ENCODE measurements at places on chromosomes 5 and 9. TPM values are rescaled to one million over a fixed set of nuclear protein-coding genes. Genes with fewer than 3 reads are reported as not detected.

GRCh38 chr5:177232761-177233160, 70.8 kb downstream of the RAB24 start:
- no peak for ATAC-seq

DNA sequence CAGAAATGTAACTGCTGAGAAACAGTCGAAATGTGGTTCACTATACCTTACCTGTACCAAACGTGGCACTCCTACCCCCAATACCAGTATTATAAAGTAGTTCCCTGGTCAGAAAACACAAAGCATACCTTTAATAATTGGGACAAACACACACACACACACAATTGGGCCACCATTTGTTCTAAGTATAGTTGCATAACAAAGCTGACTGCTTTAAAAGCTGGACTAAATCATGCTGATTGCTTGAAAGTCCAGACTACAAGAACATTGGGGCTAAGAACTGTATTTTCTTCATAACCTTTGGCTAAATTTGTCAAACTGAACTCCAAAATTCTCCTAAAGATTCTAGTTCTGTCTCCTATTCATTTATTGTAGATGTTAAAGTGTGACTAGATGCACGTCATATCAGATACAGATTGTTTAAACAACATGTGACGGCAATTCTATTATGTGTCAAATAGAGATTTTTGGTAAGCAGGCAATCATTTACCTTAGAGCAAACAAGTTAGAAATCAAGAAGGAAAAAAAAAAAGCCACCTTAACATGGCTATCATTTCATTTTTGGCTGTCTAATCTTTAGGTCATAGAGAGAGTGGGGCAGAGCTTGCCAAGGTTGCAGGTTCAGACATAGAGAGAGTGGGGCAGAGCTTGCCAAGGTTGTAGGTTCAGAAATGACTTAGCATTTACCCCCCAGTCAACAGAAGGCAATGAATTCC, 265.1 kb downstream of the ARL15 start:
- no peak for ATAC-seq

DNA sequence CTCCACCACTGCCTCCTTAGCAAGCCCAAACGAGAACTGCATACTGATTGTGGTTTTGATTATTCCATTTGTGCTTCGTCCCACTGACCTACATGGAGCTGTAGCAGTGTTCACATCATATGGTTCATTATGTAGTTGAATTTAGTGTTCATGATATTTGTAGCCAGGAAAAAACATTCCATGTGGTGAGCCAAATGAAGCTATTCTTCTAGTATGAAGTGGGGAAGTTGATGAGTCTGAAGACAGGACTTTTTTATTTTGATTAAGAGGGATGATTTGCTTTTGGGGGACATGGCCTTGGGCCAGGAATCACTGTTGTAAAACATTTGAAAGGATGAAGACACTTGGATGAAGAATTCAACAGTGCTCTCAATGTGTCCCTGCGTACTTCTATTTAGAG, 192.9 kb upstream of the SLC27A6 start:
- ATAC-seq = no peak

GRCh38 chr5:13658761-13659160, 285.7 kb downstream of the DNAH5 start:
- ATAC-seq = no peak

DNA sequence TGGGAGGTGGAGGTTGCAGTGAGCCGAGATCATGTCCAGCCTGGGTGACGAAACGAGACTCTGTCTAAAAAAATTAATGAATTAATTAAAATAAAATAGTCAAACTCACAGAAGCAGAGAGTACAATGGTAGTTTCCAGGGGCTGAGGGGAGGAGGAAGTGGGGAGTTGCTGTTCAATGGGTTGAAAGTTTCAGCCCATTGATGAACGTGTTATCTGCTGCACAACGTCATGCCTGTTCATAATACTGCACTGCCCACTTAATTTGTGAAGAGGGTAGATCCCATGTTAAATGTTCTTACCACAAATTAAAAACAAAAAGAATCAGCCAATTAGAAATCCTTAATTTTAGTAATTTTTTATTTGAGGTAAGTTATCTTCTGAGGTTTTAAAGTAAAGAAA, 16.4 kb upstream of the RUFY1 start:
- ATAC-seq = no peak

ZNF483 gene
- 10.8 TPM for total RNA-seq

- peak; percentile 61 for ATAC-seq
Measured at GRCh38 chr9:130824643-130825350, 10.3 kb upstream of the ABL1 start.

DNA sequence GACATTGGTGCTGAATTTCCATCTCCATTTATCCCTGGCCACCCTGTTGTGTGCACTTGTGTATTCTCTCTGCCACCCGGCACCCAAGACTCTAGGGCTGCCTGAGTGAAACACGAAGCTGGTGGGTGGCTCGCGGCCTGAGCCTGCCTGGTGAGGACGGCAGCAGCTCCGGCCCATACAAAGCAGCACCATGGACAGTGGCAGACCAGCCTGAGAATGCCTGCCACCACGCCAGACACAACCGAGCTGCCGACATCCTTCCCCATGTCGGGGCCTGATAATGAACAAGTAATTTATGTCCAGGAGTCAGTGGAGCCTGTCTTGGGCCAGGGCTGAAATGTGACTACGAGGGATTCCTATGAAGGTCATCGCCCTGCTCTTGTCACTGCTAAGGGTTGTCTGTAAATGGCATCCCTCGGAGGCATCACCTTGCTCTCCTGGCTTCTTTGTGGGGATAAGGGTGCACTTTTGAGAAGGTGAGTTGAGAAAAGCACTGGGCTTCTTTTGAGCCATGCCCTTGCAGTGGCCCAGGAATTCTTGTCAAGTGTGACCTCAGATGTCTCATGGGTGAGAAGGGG, 175.7 kb downstream of the MELK start:
- ATAC-seq = no peak

GRCh38 chr9:120625222-120625621, 45.3 kb upstream of the CDK5RAP2 start:
- no peak for ATAC-seq

LAMC3 gene
- total RNA-seq = under 0.01 TPM

C5orf58 gene
- total RNA-seq = not detected

GRCh38 chr5:160968480-160968879, 116.5 kb upstream of the ATP10B start:
- no peak for ATAC-seq

- ATAC-seq = no peak
Measured at GRCh38 chr5:112914584-112914983, 7.4 kb downstream of the REEP5 start.

DNA sequence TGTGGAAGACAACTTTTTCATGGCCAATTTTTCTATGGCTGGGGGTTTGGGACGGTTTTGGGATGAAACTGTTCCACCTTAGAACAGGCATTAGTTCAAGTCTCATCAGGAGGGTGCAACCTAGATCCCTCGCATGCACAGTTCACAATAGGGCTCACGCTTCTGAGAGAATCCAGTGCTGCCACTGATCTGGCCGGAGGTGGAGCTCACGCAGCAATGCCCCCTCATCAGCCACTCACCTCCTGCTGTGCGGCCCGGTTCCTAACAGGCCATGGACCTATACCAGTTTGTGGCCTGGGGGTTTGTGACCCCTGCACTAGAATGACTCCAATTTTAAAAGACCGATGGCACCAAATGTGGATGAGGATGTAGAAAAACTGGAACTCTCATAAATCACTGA, 127.2 kb upstream of the IER5L start:
- no peak for ATAC-seq

GRCh38 chr5:83377131-83377865, 94.2 kb upstream of the VCAN start:
- ATAC-seq = peak; percentile 74

PCDHGC5 gene
- total RNA-seq = 2.2 TPM

MEF2C gene
- total RNA-seq = 31.4 TPM

DNA sequence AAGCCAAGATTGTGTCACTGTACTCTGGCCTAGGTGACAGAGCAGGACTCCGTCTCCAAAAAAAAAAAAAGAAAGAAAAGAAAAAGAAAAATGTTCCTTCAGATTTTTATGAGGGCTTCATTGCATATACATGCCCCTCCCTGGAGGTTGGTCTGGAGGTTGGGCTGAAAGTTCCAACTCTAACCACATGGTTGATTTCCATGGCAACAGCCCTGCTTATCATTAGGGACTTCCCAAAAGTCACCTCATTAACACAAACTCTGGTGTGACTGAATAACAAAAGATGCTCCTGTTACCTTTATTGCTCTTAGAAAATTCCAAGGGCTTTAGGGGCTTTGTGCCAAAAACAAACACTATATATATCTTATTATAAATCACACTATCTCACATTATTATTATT, 113.8 kb downstream of the TMC1 start:
- ATAC-seq = no peak

- no peak for ATAC-seq
Measured at GRCh38 chr5:108353087-108353486, 28.8 kb downstream of the FBXL17 start.

DNA sequence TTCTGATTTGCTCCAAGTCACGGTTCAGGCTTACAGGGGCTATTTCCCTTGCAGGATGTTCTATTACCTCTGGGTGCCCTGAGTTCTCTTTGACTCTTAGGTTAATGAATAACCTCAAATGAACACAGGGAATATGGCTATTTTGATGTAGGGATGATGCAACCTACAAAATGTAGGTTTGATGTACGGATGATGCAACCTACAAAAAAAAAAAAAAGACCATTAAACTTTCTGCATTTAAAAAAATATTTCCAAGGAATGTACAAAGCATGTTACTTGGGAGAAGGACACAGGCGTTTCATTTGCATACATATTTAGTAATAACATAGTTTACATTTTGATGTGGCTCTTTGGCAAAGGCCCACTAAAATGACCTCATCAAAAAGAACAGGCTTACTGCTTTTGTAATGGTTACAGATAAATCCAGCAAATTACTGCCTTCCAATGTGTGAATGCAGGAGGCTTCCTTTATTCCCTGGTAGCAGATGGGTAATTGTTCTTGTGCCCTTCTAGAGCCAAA, 36.3 kb downstream of the ZNF474 start:
- ATAC-seq = no peak

DNA sequence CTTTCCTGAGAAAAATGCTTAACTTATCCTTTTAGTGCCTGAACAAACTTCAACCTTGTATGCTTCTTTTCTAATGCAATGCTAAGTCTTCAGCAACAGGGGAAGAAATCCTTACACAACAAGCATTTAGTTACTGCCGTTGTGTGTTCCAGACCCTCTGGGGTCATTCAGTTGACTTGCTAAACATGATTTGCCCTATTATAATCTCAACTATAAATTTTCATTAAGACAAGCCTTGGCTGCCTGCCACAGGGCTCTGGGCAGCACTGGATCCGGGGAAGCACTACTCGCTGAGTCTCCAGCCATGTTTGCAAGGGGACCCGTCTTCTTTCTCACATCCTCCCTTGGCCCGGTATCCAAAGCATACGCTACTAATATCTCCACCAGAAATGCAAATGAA, 58.1 kb downstream of the PTCH1 start:
- ATAC-seq = no peak

DNA sequence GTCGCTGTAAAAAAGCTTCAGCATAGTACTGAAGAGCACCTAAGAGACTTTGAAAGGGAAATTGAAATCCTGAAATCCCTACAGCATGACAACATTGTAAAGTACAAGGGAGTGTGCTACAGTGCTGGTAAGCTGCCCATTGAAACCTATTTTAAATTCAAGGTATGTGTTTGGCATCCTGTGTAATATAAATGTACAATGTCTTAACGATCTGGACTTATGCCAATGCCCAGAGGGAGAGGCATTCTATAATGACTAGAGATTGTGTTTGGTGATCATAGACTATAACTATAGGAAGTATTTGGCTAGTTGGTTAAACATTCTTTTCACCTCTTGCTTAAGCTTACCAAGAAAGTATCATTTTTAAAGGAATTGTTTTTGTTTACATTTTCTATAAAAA, 95.7 kb downstream of the INSL6 start:
- no peak for ATAC-seq

DNA sequence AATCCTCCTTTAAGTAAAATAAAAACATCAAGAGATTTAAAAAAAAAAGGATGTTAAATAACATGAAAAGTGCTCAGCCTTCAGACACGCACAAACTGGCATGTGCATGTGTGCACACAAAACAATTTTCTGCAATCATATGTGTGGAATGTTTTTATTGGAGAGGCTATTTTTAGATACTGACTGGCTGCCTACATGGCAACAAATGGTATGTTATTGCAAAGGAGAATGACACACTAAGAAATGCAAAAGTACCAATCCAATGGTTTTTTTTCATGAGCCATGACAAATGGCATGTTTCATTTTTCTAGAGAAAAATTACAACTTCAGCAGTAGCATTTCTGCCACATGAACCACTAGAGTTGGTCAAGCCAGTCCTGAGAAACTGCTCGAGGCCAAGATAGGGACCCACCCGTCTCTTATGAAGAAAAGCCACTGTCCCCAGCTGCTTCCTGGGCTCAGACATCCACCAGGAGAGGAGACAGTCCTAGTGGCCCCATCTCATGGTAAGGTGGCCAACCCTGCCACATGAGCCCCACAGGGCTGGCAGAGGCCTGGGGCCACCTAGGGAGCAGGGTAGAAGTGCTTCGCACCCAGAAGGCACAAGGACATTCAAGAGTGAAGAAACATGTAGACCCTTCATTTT, 116.4 kb downstream of the MYO10 start:
- ATAC-seq = no peak

DNA sequence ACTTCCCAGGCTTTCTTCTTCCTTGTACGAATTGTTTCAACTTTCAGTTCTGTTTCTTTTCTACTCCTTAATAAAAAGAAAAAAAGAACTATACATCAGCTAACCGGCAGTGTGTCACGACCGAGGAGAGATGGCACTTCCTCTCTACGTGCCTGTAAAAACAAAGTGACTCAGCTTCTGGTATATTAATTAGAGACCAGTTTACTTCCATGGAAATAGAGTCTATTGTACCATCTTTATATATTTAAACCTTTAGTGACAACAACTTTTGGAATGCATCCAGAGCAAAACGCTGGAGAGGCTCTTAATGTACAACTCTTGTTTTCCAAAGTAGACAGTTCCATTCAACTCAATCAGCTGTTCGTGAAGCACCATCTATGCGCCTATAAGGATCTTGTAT, 94.5 kb upstream of the LIFR start:
- no peak for ATAC-seq

ADAMTS13 gene
- total RNA-seq = 2.7 TPM

DNA sequence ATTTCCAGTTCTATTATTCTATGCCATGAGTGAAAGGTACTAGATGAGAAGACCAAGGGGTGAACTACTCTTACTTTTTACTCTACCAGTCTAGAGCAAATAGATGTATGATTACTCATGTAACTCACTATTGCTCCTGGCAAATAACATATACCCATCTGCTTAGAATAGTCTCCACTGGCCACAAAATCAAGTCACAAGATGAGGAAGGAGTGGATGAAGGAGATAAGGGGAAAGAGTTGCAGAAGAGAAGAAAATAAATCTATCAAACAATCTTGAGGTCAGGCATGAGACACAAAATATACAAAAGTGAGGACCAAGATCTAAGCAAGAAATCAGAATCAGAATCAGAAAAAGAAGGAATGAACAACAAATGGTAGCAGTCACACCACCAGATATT, 13.7 kb upstream of the NR4A3 start:
- ATAC-seq = no peak

ZNF883 gene
- total RNA-seq = 0.85 TPM

- ATAC-seq = no peak
Measured at GRCh38 chr9:73093016-73093739, 58.5 kb upstream of the ANXA1 start.

GRCh38 chr5:171562822-171563221, 143.4 kb downstream of the FGF18 start:
- no peak for ATAC-seq
